ENCODE measurements at places on chromosomes 5 and 9.
A peak's percentile ranks its signal among the peaks of the same experiment; 100 is the strongest.

- DNase-seq = no peak
Measured at GRCh38 chr5:16140944-16141343, 38.6 kb downstream of the MARCHF11 start.

GRCh38 chr9:70519912-70520724, 105.7 kb upstream of the KLF9 start:
- no peak for DNase-seq

DNA sequence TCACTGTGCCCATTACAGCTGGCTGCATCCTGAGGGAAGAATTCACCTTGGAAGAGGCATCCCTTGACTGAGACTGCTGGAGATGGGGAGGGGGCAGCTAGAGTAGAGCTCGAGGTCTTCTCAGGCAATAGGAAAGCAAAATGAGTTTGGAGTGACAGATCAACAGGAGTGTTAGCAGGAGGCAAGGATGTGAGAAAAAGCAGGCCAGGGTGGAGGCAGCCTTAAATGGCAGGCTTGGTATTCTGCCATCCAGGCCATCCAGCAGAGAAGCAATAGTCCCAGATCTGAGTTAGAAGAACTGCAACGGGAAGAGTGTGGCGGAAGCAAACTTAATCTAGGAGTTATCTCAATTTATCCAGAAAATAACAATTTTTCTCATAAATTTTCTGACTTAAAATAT, 6.1 kb downstream of the ADAMTS12 start:
- DNase-seq = no peak

GRCh38 chr5:10652606-10653005, 88.7 kb downstream of the ANKRD33B start:
- DNase-seq = no peak

DNA sequence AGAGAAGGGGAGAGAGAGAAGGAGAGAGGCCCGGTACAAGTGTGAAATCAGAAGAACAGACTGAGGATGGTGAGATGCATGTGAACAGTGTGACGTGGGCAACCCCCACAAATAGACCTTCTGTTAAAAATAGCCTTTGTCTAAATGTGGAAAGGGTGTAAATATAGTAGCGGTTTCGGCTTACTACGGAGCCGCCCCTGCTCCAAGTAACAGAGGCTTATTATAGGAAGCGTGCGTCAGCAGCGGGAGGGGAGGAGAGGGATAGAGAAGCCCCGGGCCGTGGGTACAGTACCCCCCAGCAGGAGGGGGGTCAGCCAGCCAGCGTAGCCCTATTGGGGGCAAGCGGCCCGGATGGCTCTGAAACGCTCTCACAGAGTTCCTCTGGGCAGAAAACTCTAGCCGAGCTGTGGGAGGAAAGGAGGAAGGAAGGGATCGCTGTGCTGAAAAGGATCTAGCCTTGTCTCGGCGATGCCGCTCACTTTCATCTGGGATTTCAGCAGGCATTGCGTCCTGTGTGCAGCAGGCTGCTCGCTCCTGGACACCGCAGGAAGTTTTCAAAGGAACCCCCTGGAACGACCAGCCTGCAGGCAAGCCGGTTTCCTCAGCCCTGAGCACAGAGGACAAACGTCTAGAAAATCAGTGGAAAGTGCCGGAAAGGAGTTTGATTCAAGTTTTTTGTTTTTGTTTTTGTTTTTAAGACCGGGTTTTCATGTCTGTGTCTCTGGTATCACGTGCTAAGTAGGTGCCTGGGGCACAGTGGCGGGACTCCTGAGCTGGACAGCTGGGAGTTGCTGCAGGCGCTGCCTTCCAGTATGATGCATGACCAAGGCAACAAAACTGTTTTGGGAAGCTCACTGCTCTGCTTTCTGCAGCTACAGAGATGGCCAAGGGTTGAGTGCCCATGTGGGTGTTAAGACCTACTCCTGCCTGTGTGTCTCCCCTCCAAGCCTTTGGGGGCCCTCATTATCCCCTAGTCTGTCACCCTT, 146.6 kb downstream of the SEC61B start:
- DNase-seq = no peak

GRCh38 chr5:155263381-155263780, 249.8 kb downstream of the KIF4B start:
- no peak for DNase-seq

DNA sequence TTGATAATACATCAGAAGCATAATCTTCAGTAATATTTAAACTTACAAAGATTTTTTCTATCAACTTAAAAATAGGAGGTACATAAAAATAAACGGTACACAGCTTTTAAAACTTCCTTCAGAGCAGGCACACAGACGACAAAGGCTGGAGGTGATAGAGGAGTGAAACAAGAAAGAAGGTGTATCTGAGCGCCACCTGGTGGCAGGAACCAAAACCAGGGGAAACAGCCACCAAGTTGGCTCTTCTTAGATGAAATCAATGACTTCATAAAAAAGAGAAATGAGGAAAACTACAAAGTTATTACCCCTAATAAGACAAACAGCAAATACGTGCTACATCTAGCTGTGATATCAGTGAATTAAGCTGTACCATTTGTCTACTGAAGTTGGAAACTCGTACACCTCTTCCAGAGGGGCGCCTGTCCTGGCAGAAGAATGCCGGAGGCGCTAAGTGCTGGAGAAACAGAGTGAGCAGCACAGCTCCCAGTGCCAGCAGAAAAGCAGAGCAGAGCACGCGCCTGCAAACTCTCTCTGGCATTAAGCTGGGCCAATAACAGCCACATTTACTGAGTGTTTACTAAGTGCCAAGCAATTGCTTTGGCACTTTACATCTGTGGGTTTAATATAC, 85.9 kb downstream of the SETX start:
- peak; percentile 26 for DNase-seq

GRCh38 chr9:133304158-133304470, 29.1 kb upstream of the ABO start:
- no peak for DNase-seq

GRCh38 chr5:117504305-117504704, 929.7 kb upstream of the SEMA6A start:
- DNase-seq = no peak

DNA sequence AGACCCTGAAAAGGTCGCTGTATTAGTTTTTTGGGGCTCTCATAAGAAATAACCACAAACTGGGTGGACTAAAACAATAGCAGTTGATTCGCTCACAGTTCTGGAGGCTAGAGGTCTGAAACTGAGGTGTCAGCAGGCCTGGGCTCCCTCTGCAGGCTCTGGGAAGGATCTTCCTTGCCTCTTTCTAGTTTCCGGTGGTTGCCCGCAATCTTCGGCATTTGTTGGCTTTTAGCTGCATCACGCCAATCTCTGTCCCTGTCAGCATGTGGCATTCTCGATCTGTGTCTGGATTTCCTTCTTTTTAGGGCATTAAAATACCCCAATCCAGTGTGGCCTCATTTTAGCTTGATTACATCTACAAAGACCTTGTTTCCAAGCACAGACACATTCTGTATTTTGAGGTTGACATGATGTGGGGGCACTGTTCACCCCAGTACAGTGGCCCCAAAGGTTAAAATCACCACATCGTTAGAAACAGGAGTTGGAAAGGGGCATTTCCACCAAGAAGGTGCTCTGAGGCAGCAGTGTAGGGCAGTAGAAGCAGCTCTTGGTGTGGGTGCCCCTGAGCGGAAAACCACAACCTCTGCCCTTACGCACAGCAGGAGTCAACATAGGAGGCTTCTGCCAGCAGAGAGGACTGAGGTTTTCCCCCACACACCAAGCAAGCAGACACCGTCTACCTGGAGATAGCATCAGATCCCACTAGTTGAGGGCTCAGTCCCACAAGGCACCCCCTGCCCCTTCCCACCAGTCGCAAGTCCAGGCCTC, 13.5 kb downstream of the ZNF79 start:
- DNase-seq = no peak

- DNase-seq = no peak
Measured at GRCh38 chr5:141319202-141319601, 1.4 kb downstream of the TAF7 start.

- DNase-seq = no peak
Measured at GRCh38 chr9:108751369-108751768, 104.4 kb downstream of the ACTL7B start.

- no peak for DNase-seq
Measured at GRCh38 chr5:99030906-99031440, 102.2 kb upstream of the CHD1 start.

Data from NCI-H1092 (cell line).